ENCODE measurements at places on chromosomes 13 and 19.

DNA sequence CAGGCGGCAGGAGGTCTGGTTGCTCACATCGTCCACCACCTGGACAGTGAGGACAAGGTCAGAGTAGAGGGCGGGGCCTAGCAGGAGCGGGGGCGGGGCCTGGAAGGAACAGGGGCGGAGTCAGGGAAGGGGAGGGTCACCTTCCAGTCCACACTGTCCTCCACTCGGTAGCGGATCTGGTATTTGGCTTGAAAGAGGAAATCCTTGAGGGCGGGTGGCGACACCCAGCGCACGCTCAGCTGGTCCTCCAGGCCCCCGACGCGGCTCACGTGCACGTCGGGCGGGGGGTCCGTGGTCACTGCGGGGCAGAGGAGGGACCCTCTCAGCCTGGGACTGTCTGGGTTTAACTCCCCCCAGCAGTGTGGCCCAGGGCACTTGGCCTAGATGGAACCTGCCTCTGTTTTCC is 8.2 kb downstream of the REX1BD start:
- no peak for DNase-seq

DNA sequence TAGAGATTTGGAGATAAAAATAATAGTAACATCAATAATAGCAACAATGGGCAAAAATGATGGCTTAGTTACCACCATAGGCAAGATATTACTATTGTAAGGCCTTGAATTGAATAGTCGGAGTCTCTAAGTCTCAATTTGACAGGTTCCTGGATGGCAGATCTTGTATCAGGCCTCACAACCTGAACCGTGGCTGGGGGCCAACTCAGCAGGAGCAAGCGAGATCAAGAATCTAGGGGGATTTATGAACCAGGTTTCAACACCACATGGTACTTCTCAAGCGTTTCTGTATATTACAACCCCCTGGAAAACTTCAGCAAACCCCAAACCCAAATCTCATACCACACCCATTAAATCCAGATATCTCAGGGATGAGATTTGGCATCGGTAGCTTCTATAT is 573.8 kb downstream of the LIG4 start:
- DNase-seq, result no peak

GRCh38 chr13:41352935-41353840 is 42.1 kb downstream of the NAA16 start:
- no peak for DNase-seq

DNA sequence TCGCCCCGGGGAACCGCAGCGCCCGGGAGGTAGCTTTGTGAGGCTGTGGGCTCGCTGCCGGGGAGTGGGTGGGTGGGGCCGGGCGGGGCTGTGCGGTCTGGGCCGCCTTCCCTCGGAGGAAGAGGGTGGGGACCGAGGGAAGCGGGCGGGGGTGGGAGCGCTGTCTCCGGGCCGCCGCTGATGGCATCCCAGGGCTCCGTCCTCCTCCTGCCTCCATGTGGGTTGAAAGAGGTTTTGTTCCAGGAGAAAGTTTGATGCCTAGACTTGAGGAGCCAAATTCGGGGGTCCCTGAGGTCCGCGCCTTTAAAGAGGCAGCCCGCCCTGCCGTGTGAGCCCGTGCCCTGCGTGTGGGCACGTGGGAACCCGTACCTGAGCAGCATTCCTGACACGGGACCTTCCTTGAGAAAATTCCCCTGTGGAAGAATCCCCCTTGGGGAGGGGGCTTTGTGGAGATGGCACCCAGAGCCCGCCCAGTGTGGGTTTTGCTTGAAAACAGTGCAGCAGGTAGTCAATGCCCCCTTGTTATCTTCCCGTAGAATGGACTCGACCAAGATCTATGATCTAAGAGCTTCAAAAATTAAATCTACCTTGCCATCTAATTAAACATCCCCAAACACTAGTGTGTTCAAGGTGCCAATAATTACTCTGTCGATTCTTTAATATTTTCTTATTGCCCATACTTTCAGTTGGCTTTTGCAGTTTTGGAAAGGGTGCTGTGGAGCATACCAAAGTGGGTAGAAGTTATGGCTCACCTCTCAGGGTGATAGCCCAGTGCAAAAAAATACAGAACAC is 107.8 kb downstream of the RXFP2 start:
- no peak for DNase-seq

- DNase-seq, result no peak
These were observed 19.2 kb downstream of the GNA11 start for GRCh38 chr19:3113100-3114017.

- no peak for DNase-seq
These were observed 1.3 kb upstream of the ZNF181 start for GRCh38 chr19:34732612-34733211.

GRCh38 chr13:73602295-73602694 is 531.9 kb downstream of the KLF12 start:
- no peak for DNase-seq

DNA sequence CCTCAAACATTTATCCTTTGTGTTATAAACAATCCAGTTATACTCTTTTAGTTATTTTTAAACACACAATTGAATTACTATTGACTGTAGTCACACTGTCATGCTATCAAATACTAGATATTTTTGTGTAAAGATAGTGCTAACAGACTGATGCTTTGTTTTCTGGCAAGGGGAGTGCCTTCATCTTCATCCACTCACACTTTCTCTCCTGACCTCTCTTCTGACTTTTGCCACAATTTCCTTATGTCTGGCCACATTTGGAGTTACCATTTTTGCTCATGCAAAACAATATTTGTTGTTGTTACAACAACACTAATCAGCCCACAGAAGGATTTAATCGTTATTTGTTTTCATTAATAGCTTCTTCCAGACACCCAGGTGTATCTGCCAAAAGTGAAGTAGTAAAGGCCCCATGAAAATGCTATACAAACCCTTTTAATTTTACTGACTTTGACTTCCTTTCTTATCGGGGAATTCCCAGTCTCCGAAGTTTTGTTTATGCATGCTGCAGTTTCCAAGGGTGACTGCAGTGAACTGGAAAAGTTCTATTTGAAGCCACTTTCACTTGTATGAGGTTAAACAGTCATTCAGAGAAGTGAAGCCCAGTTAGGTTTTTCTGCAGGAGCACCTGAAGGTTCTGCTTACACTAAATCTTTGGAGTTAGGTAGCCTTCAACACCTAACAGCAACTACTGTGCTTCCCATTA is 66.1 kb upstream of the FRY start:
- no peak for DNase-seq

GRCh38 chr19:46081928-46082727 is 41.3 kb upstream of the IGFL4 start:
- no peak for DNase-seq

GRCh38 chr13:114104655-114105520 is 27.5 kb downstream of the RASA3 start:
- DNase-seq, result no peak

GRCh38 chr13:74975111-74975510 is 506.9 kb downstream of the TBC1D4 start:
- DNase-seq, result no peak

GRCh38 chr13:111280226-111280625 is 40.2 kb upstream of the TEX29 start:
- no peak for DNase-seq

DNA sequence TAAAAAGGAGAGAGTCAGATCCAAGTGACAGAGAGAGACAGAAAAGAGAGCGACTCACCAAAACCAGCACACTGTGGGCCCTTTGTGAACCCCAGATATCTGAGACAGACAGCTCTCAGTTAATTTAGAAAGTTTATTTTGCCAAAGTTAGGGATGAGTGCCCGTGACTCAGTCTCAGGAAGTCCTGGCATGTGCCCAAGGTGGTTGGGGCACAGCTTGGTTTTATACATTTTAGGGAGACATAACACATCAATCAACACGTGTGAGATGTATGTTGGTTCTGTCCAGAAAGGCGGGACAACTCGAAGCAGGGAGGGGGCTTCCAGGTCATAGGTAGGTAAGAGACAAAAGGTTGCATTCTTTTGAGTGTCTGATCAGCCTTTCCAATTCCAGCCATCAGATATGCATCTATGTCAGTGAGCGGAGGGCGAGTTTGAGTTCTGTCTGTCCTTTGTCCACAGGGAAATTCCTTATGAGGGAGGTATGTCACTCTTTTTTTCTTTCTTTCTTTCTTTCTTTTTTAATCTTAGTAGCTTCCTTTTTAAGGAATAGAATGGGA is 37.2 kb upstream of the ATP11A start:
- DNase-seq, result no peak

DNA sequence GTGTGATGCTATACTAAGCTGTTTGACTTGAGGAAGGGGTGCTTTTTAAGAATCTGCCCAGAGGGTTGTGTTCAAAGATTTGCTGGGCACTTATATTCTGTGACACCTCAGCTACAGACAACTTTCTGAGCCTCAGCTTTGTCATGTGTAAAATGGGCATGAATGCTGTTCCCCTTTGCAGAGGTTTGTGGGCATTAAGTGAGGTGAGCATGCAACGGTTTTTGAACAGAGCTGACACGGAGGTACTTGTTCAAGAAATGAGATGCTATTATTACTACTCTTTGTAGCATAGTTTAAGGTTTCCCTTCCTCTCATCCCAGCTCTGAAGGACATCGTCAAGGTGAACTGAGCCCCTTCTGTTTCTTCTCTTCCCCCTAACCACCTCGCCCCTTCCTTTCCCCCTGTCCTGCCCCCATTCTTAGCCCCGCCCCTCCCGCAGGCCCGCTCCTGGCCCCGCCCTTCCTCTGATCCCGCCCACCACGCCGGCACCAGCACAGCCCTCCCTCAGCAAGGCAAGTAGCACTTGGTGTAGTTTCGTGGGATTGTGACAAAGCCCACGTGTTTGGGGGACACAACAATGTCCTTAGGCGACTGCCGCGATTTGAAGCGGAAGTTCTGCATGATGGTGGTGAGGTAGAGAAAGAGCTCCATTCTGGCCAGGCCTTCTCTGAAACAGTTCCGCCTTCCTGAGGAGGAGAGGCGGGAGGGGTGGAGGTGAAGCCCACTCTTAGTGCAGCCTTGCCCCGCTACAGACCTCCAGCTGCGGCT is 26.1 kb upstream of the CYP2A7 start:
- DNase-seq, result peak; percentile 63

DNA sequence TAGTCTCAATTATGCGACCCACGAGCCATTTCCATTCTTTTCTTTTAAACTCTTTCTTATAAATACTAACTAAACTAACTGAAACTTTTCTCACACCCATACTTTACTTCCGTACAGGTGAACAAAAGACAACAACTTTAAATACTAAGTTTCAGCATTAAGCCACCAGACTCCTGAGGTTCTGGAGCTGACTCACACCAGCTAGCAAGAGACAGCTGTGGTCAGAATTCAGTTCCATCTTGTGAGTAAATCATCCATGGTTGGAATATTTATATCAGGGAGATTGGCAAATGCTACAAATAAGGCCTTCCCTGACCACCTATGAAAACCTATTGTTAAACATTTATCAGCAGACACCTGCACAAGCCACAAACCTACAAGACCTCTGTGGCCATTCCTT is 897.0 kb downstream of the EFNB2 start:
- DNase-seq, result no peak

Data from stimulated activated CD4-positive, alpha-beta T cell treated with anti-CD3 and anti-CD28 coated beads, Interleukin-4, amount 100 ng/mL, for 48 hours (primary cell).